ENCODE measurements at places on chromosomes 16 and 17.

DNA sequence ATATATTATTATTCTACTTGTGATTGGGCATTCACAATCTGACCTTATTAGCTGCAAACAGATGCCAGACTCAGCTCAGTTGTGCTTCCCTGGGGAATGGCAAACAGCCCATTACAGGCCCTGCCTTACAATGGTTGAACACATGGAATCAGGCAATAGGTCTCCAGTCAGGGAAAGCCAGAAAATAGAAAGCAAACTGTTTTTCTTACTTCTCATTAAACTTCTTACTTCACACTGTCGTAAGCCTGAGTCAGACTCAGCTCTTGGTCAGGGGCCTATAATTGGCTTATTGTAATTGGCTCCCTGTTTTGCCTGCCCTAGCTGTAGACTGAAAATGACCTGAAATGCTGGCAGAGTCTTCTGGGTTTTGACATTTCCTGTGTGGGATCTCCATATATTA, 77.0 kb upstream of the CA10 start:
- no peak for DNase-seq

GRCh38 chr16:75280331-75280804, 28.9 kb upstream of the BCAR1 start:
- DNase-seq: no peak

DNA sequence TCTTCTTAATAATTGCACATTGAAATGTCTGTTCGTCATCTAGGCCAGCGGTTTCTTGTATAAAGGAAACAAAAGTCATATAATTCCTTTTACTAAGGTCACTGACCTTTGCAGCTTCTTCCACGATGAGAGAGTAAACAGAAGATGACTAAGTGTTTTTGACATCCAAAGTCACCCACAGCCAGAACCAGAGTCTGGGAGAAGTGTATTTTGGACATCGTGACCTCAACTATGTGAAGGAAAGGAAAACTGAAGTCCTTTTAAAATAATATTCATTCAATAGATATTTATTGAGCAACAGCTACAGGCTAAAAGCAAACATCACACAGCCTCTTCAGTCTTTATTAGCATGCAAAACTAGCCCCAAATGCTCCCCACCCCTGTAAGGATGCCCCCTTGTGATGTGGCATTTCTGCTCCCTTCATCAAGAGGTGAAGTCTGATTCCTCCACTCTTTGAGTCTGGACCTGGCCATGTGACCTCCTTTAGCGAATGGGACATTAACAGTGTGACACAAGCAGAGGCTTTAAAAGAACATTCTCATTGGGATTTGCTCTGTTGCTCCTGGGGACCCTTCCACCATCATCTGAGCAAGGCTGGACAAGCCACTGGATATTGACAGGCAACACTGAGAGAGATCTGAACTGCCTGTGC, 8.1 kb upstream of the PMP22 start:
- no peak for DNase-seq

DNA sequence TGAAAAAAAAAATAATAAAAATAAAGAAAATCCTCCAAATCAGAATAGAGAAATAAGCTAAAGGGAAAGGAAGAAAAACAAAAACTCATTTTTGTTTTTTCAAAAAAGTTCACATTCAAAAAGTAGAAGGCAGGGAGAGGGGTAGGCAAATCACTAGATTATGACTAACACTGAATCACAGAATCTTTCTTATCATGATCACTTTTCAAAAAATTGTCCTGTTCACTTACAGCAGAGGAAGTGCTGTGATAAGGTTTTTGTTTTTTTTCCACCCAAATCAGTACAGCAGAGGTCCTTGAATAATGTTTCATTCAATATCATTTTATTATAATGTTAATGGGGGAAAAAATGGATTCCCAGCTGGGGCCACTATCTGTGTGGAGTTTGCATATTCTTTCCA, 106.4 kb downstream of the CA4 start:
- no peak for DNase-seq

DNA sequence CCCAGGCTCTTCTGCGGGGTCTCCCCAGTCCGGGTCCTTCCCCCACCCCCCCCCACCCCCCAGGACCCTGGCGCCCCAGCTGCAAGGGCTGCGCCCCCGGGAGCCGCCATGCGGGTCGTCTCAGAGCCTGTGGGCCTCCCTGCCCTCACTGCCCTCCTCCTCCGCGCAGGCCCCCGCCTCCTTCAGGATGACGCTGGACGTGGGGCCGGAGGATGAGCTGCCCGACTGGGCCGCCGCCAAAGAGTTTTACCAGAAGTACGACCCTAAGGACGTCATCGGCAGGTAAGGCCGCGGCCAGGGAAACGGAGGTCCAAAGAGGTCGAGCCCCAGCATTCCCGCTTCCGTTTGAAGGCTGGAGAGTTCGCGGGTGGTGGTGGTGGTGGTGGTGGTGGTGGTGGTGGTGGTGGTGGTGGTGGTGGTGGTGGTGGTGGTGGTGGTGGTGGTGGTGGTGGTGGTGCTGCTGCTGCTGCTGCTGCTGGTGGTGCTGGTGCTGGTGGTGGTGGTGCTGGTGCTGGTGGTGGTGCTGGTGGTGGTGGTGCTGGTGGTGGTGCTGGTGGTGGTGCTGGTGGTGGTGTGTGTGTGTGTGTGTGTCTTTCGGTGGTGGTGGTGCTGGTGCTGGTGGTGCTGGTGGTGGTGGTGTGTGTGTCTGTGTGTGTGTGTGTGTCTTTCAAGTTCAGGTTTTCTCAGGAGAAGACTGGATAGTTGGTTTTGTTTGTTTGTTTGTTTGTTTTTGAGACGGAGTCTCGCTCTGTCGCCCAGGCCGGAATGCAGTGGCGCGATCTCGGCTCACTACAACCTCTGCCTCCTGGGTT, 615 bp downstream of the PHKG2 start:
- peak; percentile 26 for DNase-seq

DNA sequence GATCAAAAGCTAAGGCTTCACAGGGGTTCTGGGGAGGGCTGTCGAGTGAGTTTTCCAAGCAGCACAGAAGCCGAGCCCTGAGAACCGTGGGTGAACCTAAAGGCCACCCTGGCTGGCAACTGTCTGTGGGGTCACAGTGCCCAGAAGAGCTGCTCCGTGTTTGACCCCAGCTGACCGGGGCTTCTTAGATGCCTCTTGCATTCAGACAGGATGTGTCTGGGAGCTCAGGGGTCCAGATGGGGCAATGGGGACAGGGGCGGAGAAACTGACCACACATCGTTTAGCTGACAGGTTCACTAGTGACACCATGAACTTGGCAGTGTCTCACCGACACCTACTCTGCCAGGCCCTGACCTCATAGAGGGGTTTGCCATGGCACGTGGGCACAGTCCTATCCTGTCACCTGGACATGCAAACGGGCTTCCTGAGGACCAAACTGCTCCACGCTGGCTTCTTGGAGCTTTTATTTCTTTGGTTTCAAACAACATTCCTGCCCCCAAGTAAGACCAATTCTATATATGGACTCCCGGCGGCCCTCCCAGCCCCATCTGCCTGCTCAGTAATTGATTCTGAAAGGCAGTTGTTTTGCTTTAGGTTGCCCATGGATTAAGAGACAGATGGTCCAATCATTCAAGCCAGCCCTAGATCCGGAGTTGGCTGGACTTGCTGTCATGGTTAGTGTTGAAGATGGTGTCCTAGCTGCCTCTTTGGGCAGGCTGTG, 22.2 kb downstream of the WSCD1 start:
- no peak for DNase-seq

- DNase-seq: no peak
Observed at GRCh38 chr16:27444015-27444414, 42.0 kb downstream of the IL21R start.

- DNase-seq: no peak
Observed at GRCh38 chr17:81647640-81648012, 8.7 kb downstream of the PDE6G start.

DNA sequence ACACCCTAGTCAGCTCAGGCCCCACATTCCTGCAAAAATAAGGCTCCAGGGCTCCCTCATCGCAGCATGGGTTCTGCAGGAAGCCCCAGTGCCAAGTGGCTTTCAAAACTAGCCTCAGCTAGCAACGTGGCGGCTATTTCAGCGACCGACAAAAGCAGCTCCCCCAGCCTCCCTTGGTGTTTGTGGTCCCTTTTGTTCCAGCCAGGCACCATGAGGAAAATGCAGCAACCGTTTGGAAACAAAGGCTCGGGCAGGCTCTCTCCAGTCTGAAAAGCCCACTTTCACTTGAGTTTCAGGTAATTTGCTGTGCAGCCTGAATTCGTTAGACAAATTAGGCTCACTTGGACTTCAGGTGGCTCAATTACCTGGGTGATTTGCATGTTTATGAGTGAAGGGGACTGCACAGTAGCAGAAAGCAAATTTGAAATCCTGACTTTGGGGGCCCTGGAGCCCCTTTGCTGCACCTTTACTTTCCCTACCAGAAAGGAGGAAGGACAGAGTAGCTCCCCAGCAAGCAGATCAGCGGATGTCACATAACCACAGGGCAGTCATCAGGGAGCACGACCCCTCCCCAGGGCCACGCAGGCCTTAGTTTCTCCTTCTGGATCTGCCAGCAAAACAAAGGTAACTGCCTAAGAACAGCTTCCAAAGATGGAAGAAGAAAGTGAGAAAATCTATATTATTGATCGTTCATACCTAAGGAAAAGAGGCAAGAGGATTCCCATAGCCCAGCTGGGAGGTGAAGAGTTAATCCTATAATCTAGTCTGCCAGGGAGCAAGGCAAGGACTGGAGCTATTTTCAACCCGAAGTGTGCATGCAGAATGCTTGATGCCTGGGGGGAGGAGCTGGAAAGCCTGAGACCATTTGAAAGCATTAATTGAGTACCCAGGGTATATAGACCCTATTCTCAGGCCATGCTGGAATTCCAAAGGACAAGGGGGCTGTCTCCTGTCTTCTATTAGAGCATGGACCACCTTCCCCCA, 143.1 kb upstream of the SDK2 start:
- no peak for DNase-seq

- DNase-seq: no peak
Observed at GRCh38 chr16:22262460-22262859, 34.7 kb upstream of the POLR3E start.

- no peak for DNase-seq
Observed at GRCh38 chr16:87834668-87835473, 34.4 kb downstream of the SLC7A5 start.

Measured in NAMALWA (cell line).